ENCODE measurements at places on chromosomes 5 and 9. TPM values are rescaled to one million over a fixed set of nuclear protein-coding genes. Genes with fewer than 3 reads are reported as not detected.

DNA sequence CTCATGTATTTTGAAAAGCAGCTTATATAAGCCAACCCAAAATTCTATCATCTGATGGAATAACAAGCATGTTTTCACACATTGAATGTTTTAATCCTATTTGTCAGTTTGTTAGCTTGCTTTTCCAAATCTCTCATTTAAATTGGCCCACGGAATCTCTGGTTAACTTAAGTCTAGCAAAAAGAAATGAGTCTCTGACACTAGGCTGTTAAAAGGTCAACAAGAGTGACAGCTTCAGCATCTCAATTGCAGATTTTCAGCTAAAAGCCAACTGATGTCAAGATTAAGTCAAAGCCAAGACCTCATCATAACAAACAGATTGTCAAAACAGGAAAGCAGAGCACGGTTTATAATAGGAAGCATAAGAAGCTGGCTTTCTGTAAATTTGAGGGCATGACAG, 49.4 kb upstream of the CDH9 start:
- no peak for DNase-seq
- no peaks in the 10 kb centered on the region for H3K4me1 ChIP-seq
- H3K4me3 ChIP-seq, result no peak overlapping the region
- no peaks in the 10 kb centered on the region for H3K36me3 ChIP-seq
- H3K27ac ChIP-seq, result no peak overlapping the region

DNA sequence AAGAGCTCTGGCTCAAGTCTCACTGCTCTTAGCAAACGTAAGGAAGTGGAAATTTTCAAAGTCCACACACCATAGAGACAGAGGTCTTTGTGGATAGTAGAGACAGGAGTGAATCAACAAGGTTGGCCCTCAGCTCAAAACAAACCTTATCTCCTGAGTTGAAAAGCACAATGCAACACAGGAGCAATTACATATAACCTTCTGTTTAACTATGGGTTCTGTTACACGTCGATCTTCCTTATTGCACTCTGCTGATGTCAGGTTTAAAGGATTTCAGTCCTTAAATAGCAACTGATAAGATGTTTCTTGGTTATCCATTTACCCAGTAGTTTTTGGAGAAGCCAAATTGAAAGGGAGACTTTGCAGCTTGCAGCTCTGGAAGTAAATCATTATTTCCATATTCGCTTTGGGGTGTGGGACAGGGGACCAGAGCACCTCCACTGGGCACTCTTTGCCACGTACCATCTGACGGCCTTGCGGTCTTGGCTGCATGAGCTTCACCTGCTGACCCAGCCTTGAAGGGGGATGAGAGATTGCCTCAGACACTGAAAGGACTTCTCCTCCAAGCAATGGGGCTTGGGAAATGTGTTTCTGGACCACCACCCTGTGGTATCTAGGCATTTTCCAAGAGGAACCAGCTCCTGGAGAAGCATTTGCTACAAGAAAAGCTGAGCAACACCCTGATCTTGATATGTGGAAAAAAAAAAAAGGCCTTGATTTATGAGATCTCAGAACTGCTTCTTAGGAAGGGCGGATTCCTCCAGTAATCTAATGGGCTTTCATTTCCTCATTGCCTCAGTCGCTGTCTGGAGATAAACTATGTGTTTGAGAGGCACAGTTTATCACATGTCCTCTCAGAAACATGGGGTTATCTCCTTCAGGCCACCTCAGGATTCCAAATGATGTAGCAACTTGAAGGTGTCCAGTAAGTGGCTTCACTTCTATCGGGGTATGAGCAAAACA, 56.2 kb upstream of the ZNF622 start:
- H3K27ac ChIP-seq, result peak overlapping the region; percentile 71
- no peak overlapping the region for H3K4me3 ChIP-seq
- H3K4me1 ChIP-seq, result peaks cover 6% of the 10 kb centered on the region
- no peaks in the 10 kb centered on the region for H3K27me3 ChIP-seq

- no peak for DNase-seq
- H3K36me3 ChIP-seq, result no peaks in the 10 kb centered on the region
- H3K27ac ChIP-seq, result no peak overlapping the region
- no peak overlapping the region for H3K4me3 ChIP-seq
Measured at GRCh38 chr5:74356009-74356695, 284.4 kb downstream of the ENC1 start.

GRCh38 chr5:16780325-16780724, 155.8 kb downstream of the MYO10 start:
- no peaks in the 10 kb centered on the region for H3K36me3 ChIP-seq
- no peaks in the 10 kb centered on the region for H3K27me3 ChIP-seq
- H3K4me1 ChIP-seq, result peaks cover 7% of the 10 kb centered on the region

- H3K36me3 ChIP-seq, result no peaks in the 10 kb centered on the region
- DNase-seq, result no peak
- peaks cover 34% of the 10 kb centered on the region for H3K4me1 ChIP-seq
- no peak overlapping the region for H3K27ac ChIP-seq
- no peaks in the 10 kb centered on the region for H3K27me3 ChIP-seq
Measured at GRCh38 chr5:68243251-68243650, 27.7 kb downstream of the PIK3R1 start.

GRCh38 chr5:145903867-145904266, 31.1 kb upstream of the GRXCR2 start:
- H3K27ac ChIP-seq, result no peak overlapping the region
- no peaks in the 10 kb centered on the region for H3K4me1 ChIP-seq
- H3K36me3 ChIP-seq, result no peaks in the 10 kb centered on the region
- DNase-seq, result no peak

GRCh38 chr9:94622087-94622800, 17.1 kb downstream of the FBP1 start:
- H3K4me3 ChIP-seq, result no peak overlapping the region
- no peak for DNase-seq
- H3K27ac ChIP-seq, result no peak overlapping the region
- H3K36me3 ChIP-seq, result no peaks in the 10 kb centered on the region

The CDC20B gene
- total RNA-seq, result not detected

Data from pancreas (tissue), 10 donors.